GM23338 (cell line): ENCODE measurements at places on chromosomes 12 and 14. TPM values are rescaled to one million over a fixed set of nuclear protein-coding genes. Genes with fewer than 3 reads are reported as not detected.

Gene DEPDC4
- 9.4 and 10.2 TPM in 2 replicates for polyA plus RNA-seq

Gene BLOC1S1
- 174 and 198 TPM in 2 replicates for polyA plus RNA-seq

Gene ABCD2
- polyA plus RNA-seq: not detected in 2 replicates

Gene TMEM132D
- polyA plus RNA-seq: 0.44 and 0.57 TPM in 2 replicates

Gene TCL1B
- polyA plus RNA-seq: 4.7 and 6.0 TPM in 2 replicates

DNA sequence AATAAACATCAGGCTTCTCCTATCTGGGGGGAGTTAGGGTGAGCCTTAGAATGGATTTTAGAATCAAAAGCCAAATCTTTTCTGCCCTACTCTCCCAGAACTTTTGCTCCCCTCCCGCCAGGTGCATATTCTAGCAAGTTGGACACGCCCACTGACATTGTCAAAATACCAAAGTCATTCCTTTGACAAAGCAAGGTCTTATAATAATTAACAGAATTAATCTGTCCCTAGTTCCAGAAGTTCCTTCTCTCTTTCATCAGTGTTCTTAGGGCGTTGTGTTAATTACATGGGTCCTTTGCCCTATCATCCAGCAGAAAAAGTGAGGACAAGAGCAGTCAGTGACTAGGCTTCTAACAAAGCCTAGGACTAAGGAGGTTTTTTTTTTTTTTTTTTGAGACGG, 2.4 kb downstream of the PRR13 start:
- peak overlapping the region; percentile 22 for H3K27ac ChIP-seq
- peak; percentile 60 for DNase-seq
- H3K4me1 ChIP-seq: peaks cover 28% of the 10 kb centered on the region

GRCh38 chr14:87691042-87691881, 301.7 kb downstream of the GALC start:
- H3K4me3 ChIP-seq: no peak overlapping the region
- no peak overlapping the region for H3K27ac ChIP-seq
- no peaks in the 10 kb centered on the region for H3K27me3 ChIP-seq
- DNase-seq: no peak
- H3K4me1 ChIP-seq: no peaks in the 10 kb centered on the region

DNA sequence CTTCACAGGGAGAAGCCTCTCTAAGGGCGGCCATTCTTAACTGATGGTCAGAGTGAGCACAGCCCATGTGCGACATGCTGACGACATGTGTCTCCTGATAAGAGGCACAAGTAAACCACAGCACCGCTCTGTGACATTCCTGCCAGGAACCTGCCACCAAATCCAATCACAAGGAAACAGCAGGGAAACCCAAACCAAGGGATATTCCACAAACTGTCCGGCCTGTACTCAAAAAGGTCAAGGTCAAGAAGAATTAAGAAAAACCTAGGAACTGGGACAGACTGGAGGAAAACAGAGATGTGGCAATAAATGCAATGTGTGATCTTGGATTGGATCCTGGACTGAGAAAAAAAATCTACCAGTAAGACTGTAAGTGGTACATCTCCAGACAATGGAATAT, 91.9 kb downstream of the SYNE3 start:
- no peaks in the 10 kb centered on the region for H3K27me3 ChIP-seq
- H3K27ac ChIP-seq: no peak overlapping the region
- DNase-seq: no peak
- H3K36me3 ChIP-seq: no peaks in the 10 kb centered on the region
- no peak overlapping the region for H3K4me3 ChIP-seq

- no peaks in the 10 kb centered on the region for H3K4me1 ChIP-seq
- no peak for DNase-seq
- no peak overlapping the region for H3K4me3 ChIP-seq
These were observed 91.9 kb downstream of the SLC24A4 start for GRCh38 chr14:92414690-92415445.

DNA sequence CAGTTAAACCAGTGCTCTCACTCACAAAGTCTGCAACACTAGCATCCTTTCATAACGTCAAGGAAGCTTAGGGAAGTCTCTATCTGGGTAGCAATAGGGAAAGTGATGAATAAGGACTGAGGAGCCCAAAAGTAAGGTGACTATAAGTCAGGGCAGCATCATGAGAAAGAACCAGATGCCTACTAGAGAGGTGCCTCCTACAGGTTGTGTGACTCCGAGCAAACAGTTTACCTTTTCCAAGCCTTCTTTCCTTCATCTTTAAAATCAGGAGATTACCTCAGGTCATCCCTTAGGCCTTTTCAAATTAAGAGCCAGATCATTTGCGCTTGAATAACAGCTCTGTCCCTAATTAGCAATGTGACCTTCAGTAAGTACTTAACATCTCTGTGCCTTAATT, 40.2 kb downstream of the RTN1 start:
- no peaks in the 10 kb centered on the region for H3K36me3 ChIP-seq
- no peak overlapping the region for H3K4me3 ChIP-seq
- H3K27me3 ChIP-seq: no peaks in the 10 kb centered on the region
- H3K4me1 ChIP-seq: peaks cover 22% of the 10 kb centered on the region
- H3K27ac ChIP-seq: no peak overlapping the region
- peak; percentile 48 for DNase-seq

DNA sequence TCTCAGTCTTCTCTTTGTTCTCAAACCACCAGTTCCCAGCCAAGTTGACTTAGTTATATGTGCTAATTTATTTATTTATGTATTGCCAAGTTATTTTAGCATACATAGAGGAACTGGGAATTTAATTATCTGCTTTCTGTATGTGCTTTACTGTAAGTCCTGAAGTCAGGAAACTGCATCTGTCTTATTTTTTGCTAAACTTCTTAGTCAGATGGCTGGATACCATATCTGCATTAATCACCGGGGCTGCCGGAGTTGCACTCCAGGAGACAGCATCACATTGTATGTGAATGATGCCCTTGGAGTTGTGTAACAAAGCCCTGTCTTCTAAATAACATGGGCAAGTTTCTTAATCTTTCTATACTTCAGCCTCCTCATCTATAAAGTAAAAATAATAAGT, 96.2 kb downstream of the MON2 start:
- H3K27me3 ChIP-seq: no peaks in the 10 kb centered on the region
- no peaks in the 10 kb centered on the region; the same call in 1 of the 2 replicates for H3K36me3 ChIP-seq
- DNase-seq: no peak
- H3K27ac ChIP-seq: no peak overlapping the region
- H3K4me1 ChIP-seq: no peaks in the 10 kb centered on the region

- no peaks in the 10 kb centered on the region for H3K27me3 ChIP-seq
- no peaks in the 10 kb centered on the region for H3K4me1 ChIP-seq
- H3K27ac ChIP-seq: no peak overlapping the region
- H3K36me3 ChIP-seq: no peaks in the 10 kb centered on the region
These were observed 948.4 kb upstream of the ATXN7L3B start for GRCh38 chr12:73589220-73589619.

- DNase-seq: no peak
- H3K4me3 ChIP-seq: no peak overlapping the region
- peak overlapping the region; percentile 97 for H3K27ac ChIP-seq
- no peaks in the 10 kb centered on the region for H3K36me3 ChIP-seq
- peaks cover 50% of the 10 kb centered on the region for H3K4me1 ChIP-seq
- no peaks in the 10 kb centered on the region for H3K27me3 ChIP-seq
These were observed 74.0 kb downstream of the HMGA2 start for GRCh38 chr12:65898241-65898640.

- no peak overlapping the region for H3K4me3 ChIP-seq
- no peak overlapping the region for H3K27ac ChIP-seq
- no peaks in the 10 kb centered on the region for H3K36me3 ChIP-seq
- no peaks in the 10 kb centered on the region for H3K27me3 ChIP-seq
- H3K4me1 ChIP-seq: peaks cover 15% of the 10 kb centered on the region
These were observed 111.8 kb downstream of the PRKCH start for GRCh38 chr14:61433169-61433568.

DNA sequence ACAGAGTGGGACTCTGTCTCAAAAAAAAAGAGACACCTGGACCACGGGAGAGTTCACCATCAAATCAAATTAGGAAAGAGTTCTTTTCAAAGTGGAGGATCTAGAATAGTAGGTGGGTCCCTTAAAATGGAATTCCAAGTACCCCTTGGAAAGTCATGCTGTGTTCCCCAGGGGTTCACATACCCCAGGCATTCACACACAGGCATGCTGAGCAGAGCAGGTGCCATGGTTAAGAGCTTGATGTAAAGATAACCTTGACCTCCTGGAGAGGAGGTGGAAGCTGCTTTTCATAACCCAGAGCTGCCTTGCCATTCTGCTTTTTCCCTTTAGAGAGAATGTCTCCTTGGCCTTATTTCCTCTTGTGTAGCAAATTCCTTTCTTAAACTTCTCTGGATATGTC, 14.2 kb upstream of the SRSF5 start:
- H3K27ac ChIP-seq: no peak overlapping the region
- no peak overlapping the region for H3K4me3 ChIP-seq
- H3K27me3 ChIP-seq: no peaks in the 10 kb centered on the region

GRCh38 chr14:40983604-40984003, 623.1 kb upstream of the LRFN5 start:
- H3K4me3 ChIP-seq: no peak overlapping the region
- no peaks in the 10 kb centered on the region for H3K36me3 ChIP-seq
- no peak overlapping the region for H3K27ac ChIP-seq
- H3K27me3 ChIP-seq: no peaks in the 10 kb centered on the region

GRCh38 chr12:114732426-114733030, 48.6 kb upstream of the TBX3 start:
- peaks cover 9% of the 10 kb centered on the region for H3K4me1 ChIP-seq
- H3K27ac ChIP-seq: no peak overlapping the region
- no peak overlapping the region for H3K4me3 ChIP-seq
- H3K36me3 ChIP-seq: no peaks in the 10 kb centered on the region
- DNase-seq: no peak
- H3K27me3 ChIP-seq: peaks cover 41% of the 10 kb centered on the region

DNA sequence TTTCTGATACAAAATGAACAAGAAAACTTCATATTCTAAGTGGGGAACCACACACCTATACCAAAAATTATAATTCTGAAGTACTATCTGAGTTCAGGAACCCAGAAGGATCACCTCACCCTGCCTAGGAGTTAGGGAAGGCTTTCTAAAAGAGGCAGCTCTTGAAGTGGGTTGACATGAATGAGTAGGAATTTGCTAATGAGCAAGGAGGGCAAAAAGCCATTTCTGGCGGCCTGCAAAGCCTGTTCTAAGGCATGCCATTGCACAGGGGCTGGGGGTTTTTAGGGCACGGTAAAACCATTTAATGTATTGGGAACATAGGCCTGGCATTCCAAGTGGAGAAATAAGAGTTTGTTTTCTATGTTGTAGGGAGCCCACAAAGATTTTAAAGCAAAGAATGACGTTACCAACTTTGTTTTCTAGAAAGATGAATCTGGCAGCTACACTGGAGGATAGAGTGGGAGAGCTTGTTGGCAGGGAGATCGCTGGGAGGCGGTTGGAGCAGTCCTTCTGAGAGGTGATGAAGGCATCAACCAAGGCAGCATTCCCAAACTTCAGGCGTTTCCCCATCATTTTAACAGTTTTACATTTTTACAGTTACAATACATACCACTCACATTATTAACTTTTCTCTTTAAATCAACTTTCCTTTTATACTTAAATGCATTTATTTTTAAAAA, 14.1 kb downstream of the IFT43 start:
- H3K27me3 ChIP-seq: no peaks in the 10 kb centered on the region
- peaks cover 9% of the 10 kb centered on the region; the same call in 1 of the 2 replicates for H3K36me3 ChIP-seq
- H3K27ac ChIP-seq: no peak overlapping the region
